ENCODE measurements at places on chromosomes 4 and X.
A peak's percentile ranks its signal among the peaks of the same experiment; 100 is the strongest.

DNA sequence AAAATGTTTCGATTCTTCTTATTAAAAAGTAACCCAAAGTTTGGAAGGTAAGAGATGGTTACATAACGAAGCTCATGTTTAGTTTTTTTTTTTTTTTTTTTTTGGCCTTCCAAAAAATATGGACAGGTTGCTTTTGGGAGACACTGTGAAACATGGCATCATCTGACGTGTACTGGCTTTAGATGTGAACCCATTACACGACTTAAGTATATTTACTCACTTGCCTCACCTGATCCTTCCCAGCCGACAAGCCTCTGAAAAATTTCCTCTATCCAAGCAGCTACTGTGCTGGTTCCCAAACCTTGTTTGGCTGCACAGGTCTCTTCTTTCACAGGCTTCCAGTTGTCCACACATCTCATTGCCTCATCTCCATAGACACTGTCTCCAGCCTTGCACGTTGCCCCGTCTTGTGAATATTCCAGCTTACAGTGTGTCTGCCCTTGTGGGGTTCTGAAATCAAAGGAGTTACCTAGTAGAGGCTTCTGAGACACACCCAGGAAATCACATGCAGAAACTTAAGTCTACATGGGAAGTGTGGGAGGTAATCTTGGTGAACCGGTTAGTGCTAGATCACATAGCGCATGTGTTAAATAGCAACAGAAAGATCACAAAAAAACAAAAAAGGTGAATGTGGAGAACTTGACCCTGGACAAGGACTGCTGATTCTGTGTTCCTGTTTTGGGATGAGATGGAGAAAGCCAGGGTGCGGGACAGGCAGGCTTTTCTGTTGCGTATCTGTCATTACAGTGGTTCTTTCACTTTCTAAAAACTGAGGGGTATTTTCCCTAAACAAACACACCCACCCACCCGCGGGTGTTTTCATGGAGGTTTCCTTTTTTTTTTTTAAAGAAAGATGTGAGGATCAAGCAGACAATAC lies 328.6 kb downstream of the ARHGAP10 start:
- H3K36me3 ChIP-seq: peaks cover 7% of the 10 kb centered on the region
- no peak overlapping the region for H3K4me3 ChIP-seq
- no peak for DNase-seq
- H3K27ac ChIP-seq: no peak overlapping the region

DNA sequence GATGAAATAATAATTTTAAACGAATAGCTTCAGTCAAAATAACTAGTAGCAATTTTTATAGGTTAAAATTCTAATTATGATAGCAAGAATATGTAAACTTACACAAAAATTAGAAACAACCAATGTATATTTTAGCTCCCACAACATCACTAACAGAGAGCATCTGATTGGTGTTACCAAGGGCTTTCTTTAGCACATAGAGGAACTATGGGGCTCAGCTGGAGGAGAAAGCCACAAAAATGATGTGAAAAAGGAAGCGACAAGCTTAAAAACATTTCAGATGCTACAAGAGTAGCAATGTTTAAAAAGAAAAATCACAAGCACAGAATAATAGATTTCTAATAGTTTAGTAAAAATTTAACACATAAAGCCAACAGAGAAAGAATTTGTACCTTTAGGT lies 56.3 kb downstream of the ATP8A1 start:
- H3K27me3 ChIP-seq: no peaks in the 10 kb centered on the region
- H3K4me3 ChIP-seq: no peak overlapping the region
- no peaks in the 10 kb centered on the region for H3K4me1 ChIP-seq
- no peak for DNase-seq
- H3K36me3 ChIP-seq: no peaks in the 10 kb centered on the region
- no peak overlapping the region for H3K27ac ChIP-seq

DNA sequence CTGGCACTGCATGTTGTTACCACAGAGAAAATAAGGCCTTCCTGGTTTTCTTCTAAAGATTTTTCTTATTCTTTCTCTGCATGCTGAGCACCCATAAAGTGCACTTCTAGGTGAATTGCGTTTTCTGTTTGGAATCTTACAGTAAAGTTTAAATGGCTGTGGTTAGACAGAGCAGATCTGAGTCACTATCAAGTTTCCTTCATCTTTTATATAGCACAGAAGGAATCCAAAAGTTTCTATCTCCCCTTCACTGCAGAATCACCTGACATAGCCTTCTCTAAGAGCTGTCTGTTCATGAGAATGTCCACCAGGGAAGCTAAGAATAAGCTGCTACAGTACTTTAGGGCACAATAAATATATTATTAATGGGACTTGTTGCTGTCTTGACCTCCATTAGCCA lies 455.5 kb upstream of the FAM241A start:
- no peak overlapping the region for H3K27ac ChIP-seq
- H3K27me3 ChIP-seq: no peaks in the 10 kb centered on the region
- H3K4me1 ChIP-seq: no peaks in the 10 kb centered on the region
- H3K36me3 ChIP-seq: no peaks in the 10 kb centered on the region
- H3K4me3 ChIP-seq: no peak overlapping the region
- no peak for DNase-seq

DNA sequence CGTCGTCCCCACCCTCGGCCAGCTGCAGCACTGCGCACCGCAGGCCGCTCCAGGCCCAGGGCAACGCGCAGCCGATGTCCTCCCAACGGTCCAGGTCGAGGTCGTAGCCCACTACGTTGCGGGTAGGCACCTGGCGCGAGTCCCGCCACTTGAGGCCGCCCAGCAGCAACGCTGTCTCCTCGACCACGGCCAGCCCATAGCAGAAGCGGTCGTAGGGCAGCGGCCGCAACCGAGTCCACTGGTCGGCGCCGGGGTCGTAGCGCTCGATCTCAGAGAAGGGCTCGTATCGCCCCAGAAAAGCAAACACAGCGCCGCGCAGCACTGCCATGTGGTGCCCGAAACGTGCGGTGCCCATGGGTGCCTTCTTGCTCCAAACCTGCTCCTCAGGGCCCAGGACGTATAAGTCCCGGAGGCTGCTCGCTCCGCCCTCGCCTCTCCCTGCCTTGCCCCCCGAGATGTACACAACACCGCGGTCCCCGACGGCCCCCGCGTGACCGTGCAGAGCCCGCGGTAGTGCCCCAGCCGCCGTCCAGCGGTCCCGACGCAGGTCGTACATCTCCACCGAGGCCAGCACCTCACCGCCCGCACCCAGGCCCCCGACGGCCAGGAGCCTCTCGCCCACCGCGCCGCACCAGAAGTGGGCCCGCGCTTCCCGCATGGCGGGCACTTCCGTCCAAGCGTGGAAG lies 2.1 kb downstream of the KLHL34 start:
- no peak overlapping the region for H3K27ac ChIP-seq
- no peak overlapping the region for H3K4me3 ChIP-seq
- no peaks in the 10 kb centered on the region for H3K36me3 ChIP-seq
- no peaks in the 10 kb centered on the region for H3K27me3 ChIP-seq

DNA sequence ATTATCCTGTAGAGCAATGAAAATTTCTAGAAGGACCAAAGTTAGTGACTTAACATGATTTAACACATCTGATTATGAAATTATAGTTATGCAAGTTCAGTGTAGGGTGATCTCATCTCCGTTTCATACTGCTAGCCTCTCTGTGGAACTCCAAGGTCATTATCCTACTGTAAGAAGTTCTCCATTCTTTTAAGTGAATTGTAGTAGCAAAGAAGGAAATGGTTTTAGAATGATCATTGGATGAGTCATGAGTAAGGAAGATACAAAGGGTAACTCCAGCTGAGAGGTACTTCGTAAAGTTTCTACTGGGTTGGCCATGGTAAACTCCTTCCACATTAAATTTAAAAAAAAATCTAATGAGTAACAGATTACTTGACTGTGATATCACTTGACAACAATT lies 215.0 kb upstream of the GIMD1 start:
- no peak for DNase-seq
- no peak overlapping the region for H3K4me3 ChIP-seq
- no peaks in the 10 kb centered on the region for H3K4me1 ChIP-seq
- H3K27ac ChIP-seq: no peak overlapping the region
- H3K36me3 ChIP-seq: no peaks in the 10 kb centered on the region

GRCh38 chr4:17964576-17964975 lies 57.0 kb downstream of the LCORL start:
- H3K4me3 ChIP-seq: no peak overlapping the region
- H3K36me3 ChIP-seq: peaks cover 3% of the 10 kb centered on the region
- DNase-seq: no peak
- H3K27ac ChIP-seq: no peak overlapping the region
- H3K4me1 ChIP-seq: no peaks in the 10 kb centered on the region
- H3K27me3 ChIP-seq: no peaks in the 10 kb centered on the region

- H3K27me3 ChIP-seq: no peaks in the 10 kb centered on the region
- H3K4me3 ChIP-seq: no peak overlapping the region
- peaks cover 67% of the 10 kb centered on the region for H3K4me1 ChIP-seq
- DNase-seq: no peak
Observed at GRCh38 chrX:2707334-2707760, 16.3 kb downstream of the CD99 start.

- DNase-seq: no peak
- no peak overlapping the region for H3K4me3 ChIP-seq
- H3K27ac ChIP-seq: no peak overlapping the region
- no peaks in the 10 kb centered on the region for H3K27me3 ChIP-seq
- no peaks in the 10 kb centered on the region for H3K36me3 ChIP-seq
Observed at GRCh38 chrX:155662282-155662681, 49.5 kb upstream of the TMLHE start.

- peak overlapping the region; percentile 78 for H3K27ac ChIP-seq
- peak overlapping the region; percentile 54 for H3K4me3 ChIP-seq
- H3K36me3 ChIP-seq: no peaks in the 10 kb centered on the region
- DNase-seq: no peak
- no peaks in the 10 kb centered on the region for H3K4me1 ChIP-seq
- H3K27me3 ChIP-seq: no peaks in the 10 kb centered on the region
Observed at GRCh38 chr4:174523025-174523693, 871 bp upstream of the HPGD start.

DNA sequence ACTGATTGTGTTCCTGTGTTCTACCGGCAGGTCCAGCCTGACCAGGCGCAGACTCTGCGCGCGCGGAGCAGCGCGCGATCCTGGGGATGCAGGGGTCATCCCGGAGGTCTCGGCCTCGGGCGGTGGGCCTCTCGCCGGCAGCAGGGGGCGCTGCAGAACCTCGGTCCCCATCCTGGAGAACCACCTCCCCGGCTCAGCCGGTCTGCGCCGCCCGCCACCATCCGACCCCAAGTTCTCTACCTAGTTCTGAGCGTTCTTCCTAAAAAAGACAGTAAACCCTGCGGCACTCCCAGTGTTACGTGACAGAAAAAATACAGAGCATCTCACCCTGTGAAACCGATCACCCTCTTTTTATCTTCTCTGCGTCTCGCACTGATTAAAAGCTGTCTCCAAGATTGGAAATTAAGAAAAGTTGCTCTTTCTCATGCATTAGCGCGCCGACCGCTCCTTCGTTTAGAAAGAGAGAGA lies 1.6 kb downstream of the TRPC3 start:
- DNase-seq: peak; percentile 71
- H3K4me1 ChIP-seq: peaks cover 22% of the 10 kb centered on the region
- peak overlapping the region; percentile 67 for H3K4me3 ChIP-seq
- no peaks in the 10 kb centered on the region for H3K36me3 ChIP-seq
- peaks cover 18% of the 10 kb centered on the region for H3K27me3 ChIP-seq

DNA sequence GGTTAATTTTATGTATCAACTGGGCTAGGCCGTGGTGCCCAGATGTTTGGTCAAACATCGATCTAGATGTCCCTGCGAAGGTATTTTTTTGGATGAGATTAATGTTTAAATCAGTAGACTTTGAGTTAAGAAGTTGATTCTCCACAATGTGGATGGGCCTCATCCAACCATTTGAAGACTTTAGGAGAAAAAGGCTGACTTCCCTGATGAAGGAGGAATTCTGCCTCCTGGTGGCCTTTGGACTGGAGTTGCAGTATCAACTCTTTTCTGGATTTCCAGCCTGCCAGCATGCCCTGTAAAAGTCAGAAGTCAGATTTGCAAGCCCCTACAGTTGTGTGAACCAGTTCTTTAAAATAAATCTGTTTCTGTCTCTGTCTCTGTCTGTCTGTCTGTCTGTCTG lies 91.4 kb downstream of the STK32B start:
- H3K27ac ChIP-seq: no peak overlapping the region
- no peaks in the 10 kb centered on the region for H3K4me1 ChIP-seq
- no peaks in the 10 kb centered on the region for H3K27me3 ChIP-seq
- no peak for DNase-seq
- no peaks in the 10 kb centered on the region for H3K36me3 ChIP-seq
- no peak overlapping the region for H3K4me3 ChIP-seq

DNA sequence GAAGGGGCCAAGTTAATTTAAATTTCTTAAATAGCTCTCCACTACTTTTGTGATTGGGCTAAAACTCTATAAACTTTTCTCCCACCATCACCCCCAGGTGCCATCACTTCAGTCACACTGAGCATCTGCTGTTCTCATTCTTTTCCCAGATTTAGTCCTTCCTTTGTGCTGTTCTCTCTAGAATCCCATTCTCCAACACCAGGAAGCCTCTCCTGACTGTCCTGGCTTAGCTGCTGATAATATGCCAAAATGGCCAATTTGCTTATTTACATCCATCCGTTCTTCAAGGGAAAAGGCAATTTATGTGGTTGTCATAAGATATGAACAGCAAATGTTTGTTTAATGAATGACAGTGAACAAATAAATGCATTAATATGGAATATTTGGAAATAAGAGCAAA lies 44.1 kb downstream of the FGFBP1 start:
- no peaks in the 10 kb centered on the region for H3K27me3 ChIP-seq
- DNase-seq: no peak
- no peaks in the 10 kb centered on the region for H3K4me1 ChIP-seq
- no peak overlapping the region for H3K27ac ChIP-seq

Data from upper lobe of left lung (tissue), 6 donors.